Ovary (tissue), 10 donors: ENCODE measurements at places on chromosomes 16 and 17. TPM values are rescaled to one million over a fixed set of nuclear protein-coding genes. Genes with fewer than 3 reads are reported as not detected.
A peak's percentile ranks its signal among the peaks of the same experiment; 100 is the strongest.

DNA sequence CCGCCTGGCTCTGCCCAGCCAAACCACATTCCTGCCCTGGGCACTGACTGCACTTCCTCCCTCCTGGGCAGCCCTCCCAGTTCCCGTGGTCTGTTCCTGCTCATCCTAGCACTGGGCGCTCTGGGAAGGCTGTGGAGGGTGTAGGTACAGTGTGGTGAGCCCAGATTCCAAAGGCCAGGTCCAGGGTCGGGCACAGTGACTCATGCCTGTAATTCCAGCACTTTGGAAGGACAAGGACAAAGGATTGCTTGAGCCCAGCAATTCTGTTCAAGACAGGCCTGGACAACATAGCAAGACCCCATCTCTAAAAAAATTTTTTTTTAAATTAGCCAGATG, 30.6 kb downstream of the C16orf74 start:
- H3K27me3 ChIP-seq, result no peaks in the 10 kb centered on the region
- no peaks in the 10 kb centered on the region for H3K36me3 ChIP-seq
- DNase-seq, result no peak
- no peak overlapping the region for H3K27ac ChIP-seq
- H3K4me1 ChIP-seq, result no peaks in the 10 kb centered on the region
- H3K4me3 ChIP-seq, result no peak overlapping the region

GRCh38 chr16:73048292-73049080, 558 bp upstream of the ZFHX3 start:
- peak overlapping the region; percentile 85 for H3K4me3 ChIP-seq
- H3K4me1 ChIP-seq, result peaks cover 9% of the 10 kb centered on the region
- no peaks in the 10 kb centered on the region for H3K36me3 ChIP-seq
- peak; percentile 66 for DNase-seq

DNA sequence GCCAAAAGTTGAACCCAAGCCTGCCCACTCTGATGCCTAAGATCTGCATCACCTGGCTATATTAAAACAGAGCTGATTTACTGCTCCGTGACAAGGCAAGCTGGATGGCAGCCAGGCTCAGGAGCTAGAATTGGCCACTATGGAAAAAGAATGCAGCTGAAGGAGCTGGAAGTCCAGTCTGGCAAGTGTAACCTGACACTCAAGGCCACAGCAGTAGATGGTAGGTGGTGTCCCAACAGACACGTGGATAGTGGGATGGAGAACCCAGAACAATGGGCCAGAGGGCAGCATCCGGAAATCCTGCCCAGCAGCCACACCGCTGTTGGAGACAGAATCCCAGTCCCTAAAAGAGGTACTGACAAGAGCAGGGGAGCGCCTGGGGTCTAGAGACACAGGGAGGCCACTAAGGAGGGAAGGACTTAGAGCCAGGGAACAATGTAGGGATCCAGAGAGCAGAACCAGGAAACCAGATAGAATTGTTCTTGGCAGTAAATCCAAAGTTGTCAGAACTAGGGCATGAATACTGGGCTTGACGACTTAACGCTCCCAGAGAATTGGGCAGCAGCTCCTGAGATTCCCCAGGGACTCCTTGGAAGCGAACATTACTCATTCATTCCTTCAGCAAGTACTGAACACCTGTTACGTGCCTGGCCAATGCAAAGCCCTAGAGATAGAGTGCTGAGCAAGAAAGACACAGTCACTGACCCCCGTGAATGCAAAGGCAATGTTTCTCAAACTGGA, 85.7 kb downstream of the CDYL2 start:
- H3K27me3 ChIP-seq, result no peaks in the 10 kb centered on the region
- H3K36me3 ChIP-seq, result no peaks in the 10 kb centered on the region
- no peaks in the 10 kb centered on the region for H3K4me1 ChIP-seq
- no peak for DNase-seq

DNA sequence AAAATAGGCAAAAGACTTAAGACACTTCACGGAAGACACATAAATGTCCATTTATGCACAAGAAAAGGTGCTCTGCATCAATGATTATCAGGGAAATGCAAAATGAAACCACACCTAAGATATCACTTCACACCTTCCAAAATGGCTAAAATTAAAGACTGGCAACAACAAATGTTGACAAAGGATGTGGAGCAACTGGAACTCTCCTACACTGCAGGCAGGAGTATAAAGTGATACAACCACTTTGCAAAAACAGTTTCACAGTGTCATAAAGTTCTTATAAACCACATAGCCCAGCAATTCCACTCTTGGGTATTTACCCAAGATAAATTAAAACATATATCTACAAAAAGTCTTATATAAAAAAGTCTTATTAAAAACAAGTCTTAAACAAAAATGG, 7.8 kb downstream of the BBS2 start:
- no peak overlapping the region for H3K4me3 ChIP-seq
- H3K4me1 ChIP-seq, result peaks cover 3% of the 10 kb centered on the region
- H3K36me3 ChIP-seq, result no peaks in the 10 kb centered on the region
- no peak for DNase-seq
- H3K27ac ChIP-seq, result no peak overlapping the region
- no peaks in the 10 kb centered on the region for H3K27me3 ChIP-seq

DNA sequence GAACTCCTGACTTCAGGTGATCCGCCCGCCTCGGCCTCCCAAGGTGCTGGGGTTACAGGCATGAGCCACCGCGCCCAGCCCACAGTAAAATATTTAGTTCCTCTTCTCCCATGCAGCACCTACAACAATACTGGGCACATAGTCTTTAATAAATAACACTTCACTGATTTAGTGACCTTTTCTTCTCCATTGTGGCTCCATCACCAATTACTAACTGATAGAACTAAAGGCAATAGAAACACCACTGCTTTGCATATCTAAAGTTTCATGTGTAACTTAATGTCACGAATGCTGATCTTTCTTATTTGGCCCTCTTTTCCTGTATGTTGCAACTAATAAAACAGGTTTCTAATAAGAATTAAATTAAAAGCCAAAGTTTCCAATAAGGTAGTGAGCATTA, 38.9 kb downstream of the TRIM37 start:
- H3K27ac ChIP-seq, result no peak overlapping the region
- H3K4me1 ChIP-seq, result no peaks in the 10 kb centered on the region
- no peak for DNase-seq
- H3K27me3 ChIP-seq, result no peaks in the 10 kb centered on the region
- H3K4me3 ChIP-seq, result no peak overlapping the region

GRCh38 chr16:89052890-89053724, 40.5 kb upstream of the ACSF3 start:
- H3K4me1 ChIP-seq, result no peaks in the 10 kb centered on the region
- H3K36me3 ChIP-seq, result no peaks in the 10 kb centered on the region
- no peak overlapping the region for H3K27ac ChIP-seq

- no peak for DNase-seq
- no peak within 1 kb of the TSS for H3K4me3 ChIP-seq
- no peaks in the 10 kb centered on the region for H3K27me3 ChIP-seq
- no peaks in the 10 kb centered on the region for H3K36me3 ChIP-seq
Observed at GRCh38 chr17:61452301-61453290, at the start of gene TBX4. TSS of gene TBX4 (plus strand) at chr17:61452422. CDS start at chr17:61456491, 4,069 bp downstream.

- H3K27ac ChIP-seq, result no peak overlapping the region
- no peaks in the 10 kb centered on the region for H3K36me3 ChIP-seq
- DNase-seq, result no peak
- H3K4me3 ChIP-seq, result no peak overlapping the region
- peaks cover 7% of the 10 kb centered on the region for H3K4me1 ChIP-seq
Observed at GRCh38 chr16:15492091-15492740, 57.8 kb downstream of the BMERB1 start.

GRCh38 chr17:72624226-72624625, 468.3 kb downstream of the SLC39A11 start:
- no peaks in the 10 kb centered on the region for H3K36me3 ChIP-seq
- H3K4me1 ChIP-seq, result no peaks in the 10 kb centered on the region
- H3K4me3 ChIP-seq, result no peak overlapping the region
- H3K27ac ChIP-seq, result no peak overlapping the region

- H3K4me3 ChIP-seq, result no peak overlapping the region
- H3K27me3 ChIP-seq, result no peaks in the 10 kb centered on the region
- DNase-seq, result no peak
Observed at GRCh38 chr17:77842528-77843147, 115.9 kb upstream of the TNRC6C start.

DNA sequence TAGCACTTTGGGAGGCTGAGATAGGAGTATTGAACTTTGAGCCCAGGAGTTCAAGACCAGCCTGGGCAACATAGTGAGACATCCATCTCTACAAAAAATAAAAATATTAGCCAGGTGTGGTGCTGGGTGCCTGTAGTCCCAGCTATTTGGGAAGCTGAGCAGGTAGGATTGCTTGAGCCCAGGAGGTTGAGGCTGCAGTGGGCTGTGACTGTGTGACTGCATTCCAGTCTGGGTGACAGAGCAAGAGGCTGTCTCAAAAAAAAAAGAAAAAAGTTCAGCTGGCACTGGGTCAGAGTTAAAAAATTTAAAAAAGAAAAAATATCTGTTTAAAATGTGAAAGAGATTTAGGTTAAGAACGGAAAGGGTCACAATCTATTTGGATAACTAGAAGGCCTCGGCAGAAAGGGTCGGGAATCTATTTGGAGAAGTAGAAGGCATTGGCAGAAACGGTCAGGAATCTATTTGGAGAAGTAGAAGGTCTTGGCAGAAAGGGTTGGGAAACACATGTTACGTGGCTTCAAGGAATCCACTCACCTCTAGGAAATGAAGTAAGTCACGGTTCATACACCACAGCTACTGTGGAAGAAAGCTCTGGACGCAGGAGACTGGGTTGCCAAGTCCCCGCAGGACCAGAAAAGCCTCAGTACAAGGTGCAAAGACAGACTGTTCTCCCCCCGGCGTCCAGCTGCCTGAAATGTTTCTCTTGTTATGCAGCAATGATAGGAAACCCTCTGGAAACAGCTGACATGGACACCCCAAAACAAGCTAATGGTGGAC, 25.3 kb downstream of the LMF1 start:
- no peak overlapping the region for H3K4me3 ChIP-seq
- no peak overlapping the region for H3K27ac ChIP-seq
- no peaks in the 10 kb centered on the region for H3K36me3 ChIP-seq
- no peaks in the 10 kb centered on the region for H3K4me1 ChIP-seq
- DNase-seq, result no peak
- no peaks in the 10 kb centered on the region for H3K27me3 ChIP-seq

DNA sequence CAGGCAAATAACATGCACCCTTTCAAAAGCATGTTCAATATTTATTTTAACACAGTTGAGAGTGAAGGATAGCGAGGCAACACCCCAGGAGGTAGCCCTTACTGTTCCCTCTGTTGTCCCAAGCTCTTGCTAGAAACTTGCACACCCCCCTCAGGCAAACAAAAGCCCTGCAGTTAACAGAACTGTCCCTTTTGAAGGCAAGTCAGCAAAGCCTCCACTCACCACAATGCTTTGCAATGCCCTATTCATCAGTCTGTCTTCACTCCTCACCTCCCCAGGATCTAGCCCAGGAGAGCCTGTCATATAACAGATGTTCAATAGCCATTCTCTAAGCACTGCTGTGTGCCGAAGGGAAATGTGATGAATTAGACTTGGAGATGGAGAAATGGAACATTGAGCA, 3.5 kb upstream of the CNEP1R1 start:
- no peaks in the 10 kb centered on the region for H3K36me3 ChIP-seq
- no peak overlapping the region for H3K27ac ChIP-seq
- no peak for DNase-seq
- peaks cover 2% of the 10 kb centered on the region for H3K4me1 ChIP-seq
- no peaks in the 10 kb centered on the region for H3K27me3 ChIP-seq

- no peaks in the 10 kb centered on the region for H3K4me1 ChIP-seq
- no peaks in the 10 kb centered on the region for H3K36me3 ChIP-seq
- H3K4me3 ChIP-seq, result no peak overlapping the region
- DNase-seq, result no peak
- H3K27ac ChIP-seq, result no peak overlapping the region
Observed at GRCh38 chr17:61178284-61178683, 221.4 kb upstream of the TBX2 start.

GRCh38 chr17:46194393-46195216, 1.4 kb upstream of the KANSL1 start:
- H3K36me3 ChIP-seq, result no peaks in the 10 kb centered on the region
- DNase-seq, result no peak
- peak overlapping the region; percentile 98 for H3K27ac ChIP-seq
- H3K4me1 ChIP-seq, result peaks cover 9% of the 10 kb centered on the region

DNA sequence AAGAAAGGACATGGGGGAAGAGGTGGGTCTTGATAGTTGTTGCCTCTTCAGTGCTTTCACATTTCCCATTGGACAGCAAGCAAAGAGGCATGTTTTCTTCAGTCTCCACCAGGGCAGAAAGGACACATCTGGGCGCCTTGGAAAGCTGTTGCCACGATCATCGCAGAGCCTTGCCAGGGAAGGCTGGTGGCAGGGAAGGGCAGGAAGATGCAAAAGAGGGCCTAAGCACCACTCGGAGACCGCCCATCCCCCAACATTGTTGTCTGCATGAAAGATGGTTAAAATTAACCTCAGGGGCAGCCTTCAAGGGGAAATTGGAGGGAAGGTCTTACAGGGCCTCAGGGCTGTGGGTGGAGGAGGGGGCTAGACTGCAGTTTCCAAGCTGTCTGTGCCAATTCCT, 114.2 kb downstream of the SOX9 start:
- no peak overlapping the region for H3K27ac ChIP-seq

KRTAP4-6 gene
- total RNA-seq, result not detected

RFFL gene
- 10.4 TPM for total RNA-seq

AANAT gene
- total RNA-seq, result not detected

KRT24 gene
- total RNA-seq, result not detected

PIK3R6 gene
- total RNA-seq, result 0.47 TPM

PHKB gene
- 58.5 TPM for total RNA-seq

USP6 gene
- total RNA-seq, result 0.86 TPM

DVL2 gene
- 55.8 TPM for total RNA-seq

CHST5 gene
- 1.00 TPM for total RNA-seq

SLC2A4 gene
- 6.8 TPM for total RNA-seq

ITGAX gene
- 2.3 TPM for total RNA-seq

ZFHX3 gene
- 5.5 TPM for total RNA-seq
